Breast epithelium (tissue), 4 donors: ENCODE measurements at places on chromosomes 7 and 10. TPM values are rescaled to one million over a fixed set of nuclear protein-coding genes. Genes with fewer than 3 reads are reported as not detected.

DNA sequence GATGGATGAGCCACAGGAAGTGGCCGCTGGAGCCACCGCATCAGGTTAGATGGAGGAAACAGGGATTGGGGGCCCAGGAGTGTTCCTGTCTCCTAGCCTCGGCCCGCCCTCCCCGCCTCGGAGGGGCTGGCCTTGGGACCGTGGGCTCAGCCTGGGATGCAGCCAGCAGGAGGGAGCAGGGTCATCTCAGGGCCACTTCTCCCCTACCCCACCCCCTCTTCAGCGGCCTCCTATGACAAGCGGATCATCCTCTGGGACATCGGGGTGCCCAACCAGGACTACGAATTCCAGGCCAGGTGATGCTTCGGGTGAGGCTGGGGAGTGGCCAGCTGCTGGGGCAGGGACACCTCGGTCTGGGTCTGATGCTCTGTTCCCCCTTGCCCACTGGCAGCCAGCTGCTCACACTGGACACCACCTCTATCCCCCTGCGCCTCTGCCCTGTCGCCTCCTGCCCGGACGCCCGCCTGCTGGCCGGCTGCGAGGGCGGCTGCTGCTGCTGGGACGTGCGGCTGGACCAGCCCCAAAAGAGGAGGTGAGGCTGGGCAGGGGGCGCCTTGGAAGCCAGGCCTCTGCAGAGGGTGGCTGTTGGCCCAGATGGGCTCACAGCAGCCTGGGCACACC, 4.7 kb downstream of the LRWD1 start:
- DNase-seq = no peak

DNA sequence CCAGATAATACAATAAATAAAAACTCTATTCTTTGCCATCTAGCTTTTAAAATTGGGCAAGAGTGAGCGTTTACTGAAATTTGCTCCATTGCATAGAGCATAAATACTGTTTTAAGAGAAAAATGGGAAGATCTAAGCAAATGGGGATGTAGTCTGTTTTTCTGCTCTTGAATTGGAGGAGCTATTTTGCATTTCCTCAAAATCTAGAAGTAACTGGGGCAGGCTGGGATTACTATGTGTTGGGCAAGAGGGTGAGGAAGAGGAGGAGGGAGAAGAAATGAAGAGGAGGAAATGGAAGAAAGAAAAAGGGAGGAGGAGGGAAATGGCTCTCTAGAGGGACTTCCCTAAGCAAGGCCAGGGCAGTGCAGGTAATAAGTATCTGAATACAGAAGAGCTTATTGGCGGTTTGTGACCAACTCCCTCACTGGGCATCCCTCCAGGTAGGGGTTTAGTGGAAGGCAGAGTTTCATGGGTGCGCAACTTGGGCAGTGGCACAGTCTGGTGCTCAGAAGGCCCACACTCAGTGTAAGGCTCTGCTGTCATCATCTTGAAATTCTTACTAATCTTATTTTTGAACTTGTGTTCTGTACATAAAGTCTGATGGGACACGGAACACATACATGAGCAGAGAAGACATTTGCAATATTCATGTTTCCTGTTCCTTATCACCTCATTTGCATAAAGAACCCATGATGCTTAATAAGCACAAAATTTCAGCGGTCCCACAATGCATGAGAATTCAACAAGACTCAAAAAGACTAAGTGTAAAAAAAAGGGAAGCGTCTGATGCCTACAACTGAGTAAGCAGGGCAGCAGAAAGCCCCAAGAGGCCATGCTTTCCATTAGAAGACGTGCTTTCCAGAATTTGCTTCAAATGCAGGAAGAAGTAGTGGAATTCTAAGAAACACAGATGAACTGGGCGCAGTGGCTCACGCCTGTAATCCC, 116.9 kb downstream of the EVX1 start:
- no peak for DNase-seq

GRCh38 chr7:85950418-85950817, 693.3 kb upstream of the GRM3 start:
- no peak for DNase-seq

DNA sequence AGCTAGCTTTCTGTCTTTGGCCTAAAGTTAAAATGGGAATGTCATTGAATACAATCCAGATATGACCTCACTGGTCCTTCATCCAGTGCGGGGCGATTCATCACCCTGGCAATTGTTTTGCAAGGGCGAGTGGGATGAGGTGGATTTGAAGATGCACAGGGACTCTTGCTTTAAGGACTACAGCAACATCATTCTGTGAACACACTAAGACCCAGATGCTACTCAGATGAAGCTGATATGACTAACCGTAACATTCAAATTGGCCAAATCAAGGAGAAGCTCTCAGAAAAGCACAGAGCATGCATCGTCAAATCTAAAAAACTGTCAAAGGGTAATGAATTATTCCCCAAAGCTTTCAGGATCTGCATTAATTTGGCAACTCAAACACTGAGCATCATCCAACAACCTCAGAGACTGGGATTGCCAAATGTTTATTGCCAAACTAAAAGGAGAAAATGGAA, 12.8 kb downstream of the CPA1 start:
- DNase-seq = no peak

ATRNL1 gene
- 2.9 TPM for total RNA-seq

DNA sequence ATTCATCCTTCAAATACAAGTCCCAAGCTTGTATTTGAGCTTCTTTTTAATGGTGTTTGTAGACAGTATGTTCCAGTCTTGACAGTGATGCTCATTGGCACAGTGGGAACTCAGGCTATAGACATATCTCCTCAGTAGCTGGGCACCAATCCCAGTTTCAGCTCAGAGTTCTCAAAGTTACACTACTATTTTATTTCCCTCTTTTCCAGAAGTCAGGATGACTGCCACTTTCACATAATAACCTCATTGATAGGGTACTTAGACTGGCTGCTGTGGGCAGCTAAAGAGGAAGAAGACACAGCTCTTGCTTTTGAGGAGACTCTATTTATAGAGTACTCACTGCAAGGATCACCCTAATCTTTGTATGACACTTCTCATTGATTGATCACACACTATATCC, 2.4 kb downstream of the GBF1 start:
- DNase-seq = no peak
